Ascending aorta (tissue), 2 donors: ENCODE measurements at places on chromosomes 16 and 17.

- no peak overlapping the region for H3K4me3 ChIP-seq
- peak overlapping the region; percentile 76 for H3K27ac ChIP-seq
- no peaks in the 10 kb centered on the region for H3K27me3 ChIP-seq
- no peaks in the 10 kb centered on the region for H3K36me3 ChIP-seq
- DNase-seq: no peak
These were observed 6.5 kb upstream of the KLHL36 start for GRCh38 chr16:84641643-84642358.

GRCh38 chr17:71472809-71473789 is 647.7 kb upstream of the SOX9 start:
- no peaks in the 10 kb centered on the region for H3K4me1 ChIP-seq
- H3K36me3 ChIP-seq: no peaks in the 10 kb centered on the region
- no peaks in the 10 kb centered on the region for H3K27me3 ChIP-seq
- H3K4me3 ChIP-seq: no peak overlapping the region
- H3K27ac ChIP-seq: no peak overlapping the region

DNA sequence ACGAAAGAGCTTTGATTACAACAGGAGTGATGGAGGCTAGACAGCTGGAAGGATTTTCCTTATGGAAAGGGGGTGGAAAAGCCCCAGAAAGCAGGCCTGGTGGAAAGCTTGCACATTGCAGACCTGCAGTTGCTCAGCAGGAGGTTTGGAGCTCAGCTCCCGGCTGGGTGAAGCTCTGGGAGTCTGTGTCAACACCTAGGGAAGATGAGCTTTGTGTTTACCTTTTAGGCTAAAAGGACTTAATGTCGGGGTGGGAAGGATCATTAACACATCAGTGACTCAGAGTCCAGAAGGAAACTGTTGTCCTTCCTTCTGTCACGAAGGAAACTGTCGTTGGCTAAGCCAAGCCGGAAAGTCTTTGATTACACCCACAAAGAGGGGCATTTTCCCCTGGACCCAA is 48.2 kb downstream of the RAP1GAP2 start:
- no peaks in the 10 kb centered on the region for H3K27me3 ChIP-seq
- no peaks in the 10 kb centered on the region for H3K36me3 ChIP-seq
- H3K4me3 ChIP-seq: no peak overlapping the region
- H3K27ac ChIP-seq: no peak overlapping the region
- no peak for DNase-seq

DNA sequence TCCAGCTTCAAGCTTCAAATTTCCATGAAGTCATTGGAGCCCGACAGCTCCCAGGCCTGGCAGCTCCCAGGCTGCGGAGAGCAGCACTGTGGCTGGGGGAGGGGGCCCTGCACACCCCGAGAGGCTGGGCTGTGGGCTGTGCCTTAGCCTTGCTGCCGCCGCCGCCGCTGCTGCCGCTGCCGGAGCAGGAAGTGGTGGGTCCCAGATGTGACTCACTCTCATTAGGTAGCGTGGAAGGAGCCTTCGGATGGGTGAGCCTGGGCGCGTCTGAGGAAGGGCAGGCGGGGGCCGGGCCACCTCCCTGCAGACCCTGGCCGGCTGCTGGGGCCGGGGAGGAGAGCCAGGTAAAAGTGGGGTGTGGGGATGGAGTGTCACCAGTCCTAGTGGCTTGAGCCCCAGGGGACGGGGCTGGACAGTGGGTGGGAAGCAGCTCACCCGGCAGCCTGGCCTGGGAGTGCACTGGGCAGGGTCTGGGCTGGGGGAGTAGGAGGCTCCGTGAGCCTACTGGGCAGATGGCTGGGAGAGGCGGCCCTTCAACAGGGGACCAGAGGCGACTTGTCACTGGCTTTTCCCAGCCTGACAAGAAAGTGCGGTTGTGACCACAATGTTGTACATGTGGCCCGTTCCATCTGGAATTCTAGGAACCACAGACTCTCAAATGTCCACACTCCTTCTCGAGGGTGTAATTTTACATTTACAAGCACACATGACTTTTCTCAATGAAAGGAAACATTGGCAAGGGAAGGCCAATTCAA is at the start of gene ADCY7:
Gene ADCY7, plus strand, starts transcription at position 215 of the 755 bp plus-strand sequence. CDS start 21,629 bp downstream, outside the sequence.
- peak within 1 kb of the TSS; percentile 69 for H3K4me3 ChIP-seq
- peak within 1 kb of the TSS; percentile 79 for H3K27ac ChIP-seq
- peaks cover 8% of the 10 kb centered on the region for H3K4me1 ChIP-seq
- DNase-seq: peak; percentile 68

DNA sequence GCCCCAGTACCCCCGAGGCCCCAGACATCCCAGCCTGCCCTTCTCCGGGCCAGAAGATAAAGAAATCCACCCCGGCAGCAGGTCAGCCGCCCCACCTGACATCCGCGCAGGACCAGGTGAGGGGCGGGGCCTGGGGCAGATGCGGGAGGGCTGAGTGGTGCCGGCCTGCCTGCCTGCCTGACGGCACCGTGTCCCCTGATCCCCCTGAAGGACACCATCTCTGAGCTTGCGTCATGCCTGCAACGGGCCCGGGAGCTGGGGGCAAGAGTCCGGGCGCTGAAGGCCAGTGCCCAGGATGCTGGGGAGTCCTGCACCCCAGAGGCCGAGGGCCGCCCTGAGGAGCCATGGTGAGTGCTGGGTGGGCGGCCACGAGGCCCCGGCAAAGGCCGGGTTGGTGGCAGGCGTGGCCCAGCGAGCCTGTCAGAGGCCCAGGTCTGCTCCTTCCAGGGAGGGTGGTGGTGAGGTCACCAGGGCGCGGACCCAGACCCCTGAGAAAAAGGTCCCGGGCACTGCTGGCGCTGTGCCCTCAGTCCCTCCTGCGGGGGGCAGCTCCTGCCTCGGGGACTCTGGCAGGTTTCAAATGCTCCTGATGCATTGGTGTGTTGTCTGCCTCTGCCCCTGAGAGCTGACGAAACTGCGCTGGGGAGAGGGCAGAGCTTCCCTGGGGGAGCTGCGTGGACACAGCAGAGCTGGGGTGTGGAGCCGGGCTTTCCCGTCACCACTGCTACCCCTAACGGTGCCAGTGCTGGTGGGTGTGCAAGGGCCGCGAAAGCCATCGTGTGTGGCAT is 1.2 kb downstream of the CDT1 start:
- H3K27ac ChIP-seq: no peak overlapping the region
- no peaks in the 10 kb centered on the region for H3K4me1 ChIP-seq
- no peak for DNase-seq

GRCh38 chr16:4966736-4967453 is 8.8 kb downstream of the SEC14L5 start:
- no peak overlapping the region for H3K27ac ChIP-seq
- H3K4me3 ChIP-seq: no peak overlapping the region
- H3K4me1 ChIP-seq: no peaks in the 10 kb centered on the region
- H3K27me3 ChIP-seq: no peaks in the 10 kb centered on the region

GRCh38 chr17:77210946-77211541 is 70.3 kb downstream of the SEC14L1 start:
- DNase-seq: no peak
- H3K27me3 ChIP-seq: no peaks in the 10 kb centered on the region
- peaks cover 81% of the 10 kb centered on the region for H3K36me3 ChIP-seq
- no peak overlapping the region for H3K4me3 ChIP-seq
- no peaks in the 10 kb centered on the region for H3K4me1 ChIP-seq
